ENCODE measurements at places on chromosomes 3 and 15. TPM values are rescaled to one million over a fixed set of nuclear protein-coding genes. Genes with fewer than 3 reads are reported as not detected.

Gene ACKR4
- not detected for total RNA-seq

Gene FOXB1
- not detected for total RNA-seq

Gene MLH1
- 50.3 TPM for total RNA-seq

- DNase-seq = no peak
These were observed 12.5 kb upstream of the CAMKV start for GRCh38 chr3:49882166-49882565.

- no peak for DNase-seq
These were observed 28.9 kb upstream of the LSAMP start for GRCh38 chr3:116474032-116474780.

DNA sequence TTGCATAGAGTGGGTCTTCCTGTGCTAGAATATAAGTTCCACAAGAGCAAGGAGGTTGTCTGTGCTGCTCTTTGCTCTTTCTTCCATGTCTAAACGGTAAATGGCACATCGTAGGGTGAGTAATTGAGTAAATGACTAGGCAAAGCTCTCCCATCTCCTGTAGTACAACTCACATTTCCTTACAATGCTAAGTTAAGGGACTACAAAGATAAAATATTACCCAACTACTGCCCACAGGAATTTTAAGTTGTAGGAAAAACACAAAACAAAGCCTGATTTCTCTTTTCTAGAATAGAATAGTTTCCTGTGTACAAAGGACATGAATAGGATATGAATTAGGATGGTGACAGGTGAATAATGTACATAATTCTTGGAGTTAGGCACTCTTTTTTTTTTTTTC, 19.9 kb upstream of the LRIG1 start:
- DNase-seq = no peak

Gene ZPLD1
- total RNA-seq = not detected

DNA sequence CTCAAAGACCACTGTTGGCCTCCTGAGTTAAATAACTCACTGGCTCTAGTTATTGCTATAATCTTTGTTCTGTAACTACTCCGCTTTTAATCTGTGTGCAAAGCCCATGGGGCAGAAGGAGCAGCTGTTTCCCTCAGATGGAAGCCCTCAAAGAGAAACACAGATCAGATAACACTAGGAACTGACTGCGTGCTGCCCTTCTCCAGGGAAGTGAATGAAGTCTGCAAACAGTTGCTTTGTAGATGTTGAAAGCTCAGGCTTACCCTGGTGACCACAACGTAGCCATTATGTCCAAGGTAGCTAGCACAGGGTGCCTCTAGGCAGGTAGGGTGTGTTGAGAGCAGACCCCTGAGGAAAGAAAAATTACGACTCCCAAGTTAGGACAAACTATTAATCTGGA, 152.3 kb upstream of the STAC start:
- no peak for DNase-seq

Gene CILP
- total RNA-seq = 0.82 TPM

- DNase-seq = no peak
These were observed 190.7 kb downstream of the ZIC4 start for GRCh38 chr3:147215660-147216059.
